Activated CD4-positive, CD25-positive, alpha-beta regulatory T cell treated with anti-CD3 and anti-CD28 coated beads, Interleukin-2, amount 50 U/mL, for 24 hours (primary cell): ENCODE measurements at places on chromosomes 13 and 19.
A peak's percentile ranks its signal among the peaks of the same experiment; 100 is the strongest.

DNA sequence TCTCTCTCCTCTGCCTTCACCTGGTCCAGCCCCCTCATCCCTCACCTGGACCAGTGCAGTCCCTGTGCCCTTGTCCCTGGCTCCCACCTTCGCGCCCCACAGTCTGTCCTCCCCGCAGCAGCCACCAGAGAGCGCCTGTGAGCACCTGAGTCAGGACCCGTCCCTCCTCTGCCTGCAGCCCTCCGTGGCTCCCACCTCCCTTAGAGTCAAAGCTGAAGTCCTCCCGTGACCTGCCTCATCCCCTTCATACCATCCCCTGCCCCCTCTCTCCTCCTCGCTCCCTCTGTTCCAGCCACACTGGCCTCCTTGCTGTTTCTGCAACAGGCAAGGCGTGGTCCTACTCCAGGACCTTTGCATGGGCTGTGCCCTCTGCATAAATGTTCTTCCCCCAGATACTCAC lies 10.3 kb downstream of the CELF5 start:
- ATAC-seq, result no peak

GRCh38 chr13:48739386-48739964 lies 85.7 kb downstream of the CYSLTR2 start:
- no peak for ATAC-seq

DNA sequence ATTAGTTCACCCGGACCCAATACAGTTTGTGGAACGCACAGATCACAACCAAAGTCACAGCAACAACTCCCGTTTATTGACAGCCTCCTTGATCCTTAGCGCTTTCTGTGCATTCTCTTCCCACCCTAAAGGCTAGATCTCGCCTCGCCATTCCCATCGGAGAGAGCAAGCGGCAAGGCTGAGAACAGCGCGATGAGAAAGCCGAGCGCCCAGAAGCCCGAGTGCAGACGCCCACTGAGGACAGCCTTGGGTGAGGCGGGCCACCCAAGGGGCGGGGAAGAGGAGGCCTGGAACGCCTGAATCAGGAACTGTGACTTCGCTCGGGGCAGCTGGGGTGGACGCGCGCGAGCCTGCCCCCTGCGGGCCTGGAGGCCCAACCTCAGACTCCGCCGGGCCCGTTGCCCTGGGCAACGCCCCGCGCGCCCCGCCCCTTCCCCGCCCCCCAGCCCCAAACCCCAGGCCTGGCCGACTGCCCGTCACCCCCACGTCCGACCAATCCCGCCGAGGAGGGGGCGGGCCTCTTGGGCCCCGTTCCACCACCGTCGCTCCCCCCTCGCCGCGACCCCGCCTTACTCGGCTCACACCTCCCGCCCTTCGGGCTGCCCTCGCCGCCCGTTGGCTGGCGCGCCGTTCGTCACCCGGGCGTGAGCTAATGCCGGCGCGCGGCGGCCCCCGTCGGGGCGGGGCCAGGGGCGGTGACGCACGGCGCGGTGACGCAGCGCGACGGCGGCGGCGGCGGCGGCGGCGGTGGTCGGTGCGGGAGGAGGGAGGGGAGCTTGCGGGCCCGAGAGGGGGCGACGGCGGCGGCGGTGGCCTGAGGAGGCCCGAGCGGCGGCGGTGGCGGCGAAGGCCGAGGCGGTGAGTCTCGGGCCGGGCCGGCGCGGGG lies at the start of gene SAMD4B:
Gene SAMD4B (plus strand): TSS at position 703 of the 886 bp plus-strand sequence. CDS start 14,473 bp downstream, outside the sequence.
- peak; percentile 90 for ATAC-seq

DNA sequence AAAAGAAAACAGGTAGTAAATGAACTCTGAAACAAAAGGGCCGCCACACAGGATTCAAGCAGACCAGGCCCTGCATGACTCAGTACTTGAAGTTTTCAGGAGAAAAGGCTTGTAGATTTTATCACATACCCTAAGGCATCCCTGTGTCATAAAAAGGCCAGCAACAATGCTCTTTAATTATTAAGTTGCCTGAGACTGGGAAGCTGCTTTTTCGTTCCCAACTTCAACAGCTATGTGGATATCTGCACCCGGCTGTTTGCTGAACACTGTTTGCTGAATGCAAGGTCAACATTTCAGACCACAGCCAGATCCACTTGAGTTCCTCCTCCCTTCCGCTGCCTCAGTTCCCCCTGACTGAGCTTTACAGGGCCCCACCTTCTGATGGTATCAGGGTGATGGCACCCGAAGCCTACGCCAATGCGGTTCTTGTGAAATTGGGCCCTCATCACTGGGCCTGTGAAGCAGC lies 6.1 kb upstream of the ECH1 start:
- no peak for ATAC-seq

DNA sequence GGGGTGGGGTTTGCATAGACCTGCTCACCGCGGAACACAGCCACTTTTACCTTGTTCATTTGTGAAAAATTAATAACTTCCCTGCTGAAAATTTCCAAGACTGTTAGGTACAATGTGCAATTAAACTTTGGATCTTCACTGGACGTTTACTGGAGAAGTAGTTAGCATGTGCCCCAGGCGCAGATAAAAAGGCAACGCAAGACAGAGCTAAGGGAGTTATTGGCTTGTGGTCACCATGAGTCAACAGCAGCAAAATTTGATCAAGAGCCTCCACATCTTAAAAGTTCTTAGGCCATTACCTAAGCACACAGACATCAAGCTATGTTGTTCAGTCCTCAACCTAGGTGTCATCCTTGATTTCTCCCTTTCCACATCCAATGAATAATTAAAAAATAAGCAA lies 257.0 kb downstream of the LHFPL6 start:
- ATAC-seq, result no peak

DNA sequence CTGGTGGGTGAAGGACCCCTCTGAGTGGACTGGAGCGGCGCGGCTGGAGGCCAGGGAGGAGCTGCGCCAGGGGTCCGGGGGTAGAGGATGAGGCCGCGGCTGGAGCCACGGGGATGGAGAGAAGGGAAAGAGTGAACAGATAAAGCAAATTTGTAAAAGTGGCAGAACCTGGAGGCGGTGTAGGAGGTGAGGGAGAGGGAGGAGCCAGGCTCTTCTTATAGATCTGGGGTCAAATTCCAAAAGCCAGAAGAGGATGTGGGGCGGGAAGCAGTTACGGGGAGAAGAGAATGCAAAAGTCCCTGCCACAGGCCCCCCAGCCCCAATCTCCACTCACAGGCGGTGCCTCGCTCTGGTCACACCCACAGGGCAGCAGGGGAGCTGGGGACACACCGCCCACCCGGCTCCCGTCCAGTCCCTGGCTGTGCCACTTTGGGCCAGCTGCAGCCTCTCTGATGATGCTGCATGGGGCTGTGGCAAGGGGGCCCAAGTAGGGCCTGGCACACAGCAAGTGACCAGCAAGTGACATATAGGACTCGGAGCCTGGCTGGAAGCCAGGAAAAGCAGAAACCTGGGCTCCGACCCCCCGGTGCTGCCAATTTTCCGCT lies 11.1 kb downstream of the LRRC4B start:
- no peak for ATAC-seq

DNA sequence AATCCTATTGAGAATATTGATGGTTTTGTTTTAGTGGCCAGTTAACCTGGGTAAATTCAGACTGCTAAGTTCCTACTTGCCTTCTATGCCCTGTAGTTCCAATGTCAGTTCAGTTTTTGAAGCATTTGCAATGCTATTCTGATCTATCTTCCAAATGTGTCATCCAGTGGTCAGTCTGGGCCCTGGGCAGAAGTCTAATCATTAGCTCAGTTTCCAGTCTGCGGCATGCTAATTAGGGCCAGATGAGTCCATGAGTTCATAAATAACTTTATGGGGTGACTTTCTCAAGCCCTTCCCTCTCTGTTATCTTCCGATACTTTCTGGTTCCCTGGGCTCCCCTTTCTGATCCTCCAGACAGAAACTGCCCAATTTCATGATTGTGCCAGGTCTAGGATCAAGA lies 32.7 kb downstream of the FAM187B start:
- no peak for ATAC-seq

DNA sequence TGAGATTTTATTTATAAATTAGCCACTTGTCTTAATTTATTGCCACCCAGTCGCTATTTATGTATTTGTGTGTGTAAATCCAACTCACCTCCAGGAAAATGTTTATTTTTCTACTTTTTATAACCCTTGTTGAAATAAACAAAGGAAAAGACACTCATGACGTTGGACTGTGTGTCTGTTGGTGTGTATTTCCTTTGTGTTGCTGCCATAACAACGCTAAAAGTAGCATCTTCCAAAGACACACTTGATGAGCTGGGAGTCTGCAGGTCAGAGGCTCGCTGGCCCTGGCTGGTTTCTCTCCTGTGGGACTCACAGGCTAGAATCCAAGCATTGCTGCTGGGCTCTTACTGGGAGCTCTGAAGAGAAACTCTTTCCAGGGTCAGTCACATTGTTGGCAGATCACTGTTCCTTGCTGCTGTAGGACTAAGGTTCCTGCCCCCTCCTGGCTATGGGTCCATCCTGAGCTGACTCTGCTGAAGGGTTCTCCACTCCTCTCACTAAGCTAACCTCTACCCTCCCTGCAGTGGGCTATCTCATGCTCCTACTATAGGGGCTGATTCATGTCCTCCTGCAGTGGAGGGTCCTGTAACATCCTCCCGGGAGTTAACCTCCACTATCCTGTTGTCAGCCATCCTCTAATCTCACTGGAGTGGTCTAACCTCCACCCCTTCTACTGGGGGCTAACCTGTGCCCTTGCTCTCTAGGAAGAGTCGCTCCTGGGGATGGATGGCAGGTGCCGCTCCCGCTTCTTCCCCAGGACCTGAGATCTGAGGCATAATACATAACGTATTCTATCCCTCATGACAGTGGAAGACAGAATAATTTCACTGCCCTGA lies 2.1 kb downstream of the IFNL2 start:
- ATAC-seq, result no peak

GRCh38 chr19:7611541-7612279 lies 16.0 kb downstream of the CAMSAP3 start:
- ATAC-seq, result no peak

DNA sequence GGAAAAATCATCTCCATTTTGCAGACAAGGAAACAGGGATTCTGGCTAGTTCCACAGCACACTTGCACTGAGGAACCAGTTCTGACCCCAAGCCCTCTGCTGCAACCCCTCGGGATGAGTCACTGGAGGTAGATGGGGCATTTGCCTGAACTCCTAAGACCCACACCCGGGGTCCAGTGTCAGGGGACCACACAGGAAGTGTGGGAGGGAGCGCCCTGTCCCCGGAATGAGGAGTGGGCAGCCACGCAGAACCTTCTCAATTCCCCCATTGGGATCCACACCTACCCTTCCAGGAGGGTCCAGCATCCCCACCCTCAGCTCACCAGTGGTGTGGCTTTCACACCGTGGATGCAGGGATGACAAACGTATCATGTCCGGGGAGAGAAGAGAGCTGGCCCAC lies 62.7 kb downstream of the TSHZ3 start:
- no peak for ATAC-seq

GRCh38 chr19:12891553-12892021 lies 627 bp downstream of the GCDH start:
- ATAC-seq, result no peak

GRCh38 chr13:81498969-81499368 lies 1158.0 kb upstream of the SPRY2 start:
- no peak for ATAC-seq

DNA sequence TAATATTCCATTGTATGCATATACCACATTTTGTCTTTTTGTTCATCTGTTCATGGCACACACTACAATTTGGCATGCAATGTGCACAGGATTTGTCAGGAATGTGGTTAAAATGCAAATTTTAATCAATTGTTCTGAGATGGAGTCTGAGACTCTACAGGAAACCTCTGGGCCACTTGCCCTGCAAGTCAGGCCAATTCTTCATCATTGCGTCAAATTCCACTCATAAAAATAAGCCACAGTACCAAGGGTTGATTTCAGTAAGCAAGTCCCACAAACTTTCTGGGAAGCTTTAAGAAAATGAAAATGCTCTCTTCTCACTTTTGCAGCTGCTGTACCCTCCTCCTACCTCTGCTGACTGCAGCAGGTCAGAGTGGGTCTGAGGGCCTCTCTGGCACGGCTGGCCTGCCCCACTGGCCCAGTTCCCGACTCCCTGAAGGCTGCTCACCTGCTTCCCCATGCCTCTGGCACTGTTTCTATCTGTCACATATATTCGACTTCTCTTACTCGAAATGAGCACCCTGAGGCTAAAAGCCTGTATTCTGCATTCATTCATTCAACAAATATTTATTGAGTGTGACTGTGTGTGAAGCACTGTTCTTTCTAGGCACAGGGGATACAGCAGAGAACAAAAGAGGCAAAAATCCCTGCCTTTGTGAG lies 83.8 kb upstream of the WASF3 start:
- ATAC-seq, result no peak

DNA sequence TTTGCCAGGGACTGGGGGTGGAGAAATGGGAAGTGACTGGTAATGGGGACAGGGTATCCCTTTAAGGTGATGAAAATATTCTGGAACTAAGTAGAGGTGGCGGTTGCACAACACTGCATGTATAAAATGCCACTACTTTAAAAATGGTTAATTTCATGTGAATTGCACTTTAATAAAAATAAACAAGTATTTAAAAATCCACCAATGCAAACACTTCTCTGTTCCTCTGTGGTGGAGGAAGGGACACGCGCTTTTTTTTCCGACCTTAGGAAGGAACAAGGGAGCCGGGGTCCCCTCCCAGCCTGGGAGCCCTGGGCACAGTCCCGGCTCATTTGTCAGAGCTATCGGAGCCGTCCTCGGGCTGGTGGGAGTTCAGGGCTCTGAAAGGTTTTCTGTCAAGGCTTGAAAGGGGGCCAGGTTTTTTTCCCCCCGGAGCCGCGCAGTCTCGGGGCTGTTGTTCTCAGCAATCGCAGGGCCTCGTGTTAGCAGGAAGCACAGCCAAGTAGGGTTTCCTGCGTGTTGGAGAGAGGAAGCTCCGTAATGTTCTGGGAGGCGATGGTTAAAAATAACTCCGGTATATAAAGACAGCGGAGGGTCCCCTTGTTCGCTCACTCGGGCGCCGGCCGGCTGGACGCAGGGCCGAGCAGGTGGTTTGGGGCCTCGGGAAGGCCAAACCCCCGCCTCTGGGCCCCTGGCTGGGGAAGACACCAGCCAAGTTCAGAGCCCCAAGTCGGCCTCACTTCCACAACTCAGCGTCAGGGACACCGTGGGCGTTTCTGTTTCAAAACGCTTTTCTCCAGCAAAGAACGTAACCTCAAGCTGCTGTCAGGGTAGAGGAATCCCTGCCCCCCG lies 41.2 kb upstream of the KLF2 start:
- ATAC-seq, result peak; percentile 84

DNA sequence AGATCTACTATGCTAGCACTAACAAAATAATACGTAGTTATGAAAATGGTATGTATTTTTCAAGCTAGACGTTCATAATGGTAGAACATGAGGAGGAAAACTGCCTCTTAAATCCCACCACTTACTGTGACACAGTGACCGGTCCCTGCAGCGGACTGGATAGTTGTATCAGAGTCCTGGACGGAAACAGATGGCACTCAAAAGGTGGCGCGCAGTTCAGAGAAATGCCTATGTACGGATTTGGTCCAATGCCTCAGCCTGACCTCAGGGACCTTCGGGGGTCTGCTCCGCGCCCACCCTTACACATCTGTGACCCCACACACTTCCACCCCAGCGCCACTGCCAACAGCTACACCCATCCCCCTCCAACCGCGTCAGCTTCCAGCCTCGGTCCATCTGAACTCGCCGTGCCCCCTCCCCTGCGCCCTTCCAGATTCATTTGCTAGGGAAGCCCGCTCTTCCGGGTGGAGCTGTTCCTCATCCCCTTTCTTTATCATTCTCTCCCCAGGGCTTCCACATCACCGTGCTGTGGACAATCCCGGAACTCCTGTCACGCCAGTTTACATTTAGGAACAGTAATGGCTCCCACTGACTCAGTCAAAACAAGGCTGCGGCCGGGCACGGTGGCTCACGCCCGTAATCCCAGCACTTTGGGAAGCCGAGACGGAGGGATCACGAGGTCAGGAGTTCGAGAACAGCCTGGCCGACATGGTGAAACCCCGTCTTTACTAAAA lies 792 bp upstream of the LENG8 start:
- ATAC-seq, result peak; percentile 18
